Right lung (tissue), 10 donors: ENCODE measurements at places on chromosomes 11 and 22. TPM values are rescaled to one million over a fixed set of nuclear protein-coding genes. Genes with fewer than 3 reads are reported as not detected.

DNA sequence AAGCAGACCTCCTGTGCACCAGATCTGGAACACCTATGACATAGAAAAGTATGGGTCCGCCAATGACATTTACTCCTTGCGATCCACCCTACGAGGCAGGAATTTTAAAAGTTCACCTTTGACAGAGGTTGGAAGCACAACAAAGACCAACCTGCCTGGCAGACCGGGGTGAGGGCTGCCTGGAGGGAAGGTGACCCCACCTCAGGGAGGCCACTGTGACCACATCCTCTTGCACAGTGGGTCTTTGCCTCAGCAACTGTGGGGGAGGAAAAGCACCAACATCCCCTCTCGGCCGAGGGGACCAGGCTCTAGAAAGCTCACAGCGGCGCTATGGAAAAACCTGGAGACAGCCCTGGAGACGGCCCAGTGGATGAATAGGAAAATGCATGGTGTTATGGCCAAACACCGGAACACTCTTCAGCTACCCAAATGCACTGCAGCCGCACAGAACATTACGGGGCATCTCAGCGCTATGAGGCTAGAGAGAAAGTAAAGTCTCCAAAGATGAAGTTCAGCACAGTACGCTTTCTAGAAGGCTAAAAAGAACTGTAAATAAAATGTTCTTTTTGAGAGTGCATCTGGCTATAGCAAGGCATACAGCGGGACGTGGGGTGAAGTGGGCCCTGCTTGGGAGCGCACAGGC lies 1.8 kb upstream of the SHISAL1 start:
- DNase-seq, result no peak

DNA sequence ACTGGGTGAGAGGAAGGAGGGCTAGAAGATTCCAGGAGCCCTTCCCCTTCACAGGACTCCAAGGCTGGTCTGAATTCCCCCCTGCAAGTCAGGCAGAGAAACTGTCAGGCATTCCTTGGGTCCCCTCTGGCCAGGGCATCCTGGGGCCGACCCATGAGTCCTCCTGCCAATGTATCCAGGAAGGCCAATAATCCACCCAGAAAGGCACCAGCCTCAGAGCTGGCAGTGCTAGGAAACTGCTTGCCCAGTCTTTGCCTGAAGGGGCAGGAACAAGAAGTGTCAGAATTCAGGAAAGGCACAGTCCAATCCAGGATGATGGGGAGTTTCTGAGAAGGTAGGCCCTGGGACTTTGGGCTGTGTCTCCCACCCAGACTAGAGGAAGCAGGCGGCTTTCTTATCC lies 41.0 kb downstream of the BUD13 start:
- DNase-seq, result no peak

GRCh38 chr22:41688365-41689211 lies at the start of gene SNU13:
SNU13 (minus strand) TSS chr22:41688867; CDS start chr22:41688796, 71 bp downstream.
- DNase-seq, result peak; percentile 90

Gene RAG1
- 1.6 TPM for polyA plus RNA-seq

Gene OR5P2
- polyA plus RNA-seq, result 0.18 TPM

Gene CASP4
- polyA plus RNA-seq, result 74.4 TPM

Gene FOLH1
- 12.4 TPM for polyA plus RNA-seq
